ENCODE measurements at places on chromosomes 1 and 21.

GRCh38 chr1:63532727-63533126 lies 9.4 kb downstream of the EFCAB7 start:
- peak; percentile 21 for DNase-seq

- no peak for DNase-seq
Measured at GRCh38 chr1:202684716-202685115, 25.5 kb downstream of the SYT2 start.

GRCh38 chr1:54474310-54475251 lies 68.4 kb upstream of the SSBP3 start:
- DNase-seq: no peak

DNA sequence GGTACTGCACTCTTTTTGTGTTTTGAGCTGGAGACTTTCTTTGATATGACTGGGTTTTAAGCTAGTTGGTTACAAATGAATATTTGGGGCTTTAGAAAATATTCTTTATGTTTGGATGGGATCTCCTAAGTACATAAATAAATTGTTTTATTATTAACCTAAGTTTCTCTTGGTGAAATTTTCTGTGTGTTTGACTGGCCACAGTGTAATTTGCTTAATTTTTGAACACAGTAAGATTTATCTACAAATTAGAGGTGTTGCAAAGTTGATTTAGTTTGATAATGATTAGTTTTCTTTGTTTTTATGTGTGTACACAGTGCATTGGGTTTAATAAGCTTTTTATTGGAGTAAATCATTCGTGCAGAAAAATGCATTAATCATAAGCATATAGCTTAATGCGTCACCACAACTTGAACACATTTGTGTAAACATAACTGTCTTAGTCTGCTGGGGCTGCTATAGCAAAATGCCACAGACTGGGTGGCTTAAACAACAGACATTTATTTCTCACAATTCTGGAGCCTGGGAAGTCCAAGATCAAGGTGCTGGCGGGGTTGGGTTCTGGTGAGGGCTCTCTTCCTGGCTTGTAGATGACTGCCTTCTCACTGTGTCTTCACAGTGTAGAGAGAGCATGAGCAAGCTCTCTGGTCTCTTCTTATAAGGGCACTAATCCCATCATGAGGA lies 17.4 kb upstream of the SLC6A9 start:
- no peak for DNase-seq

DNA sequence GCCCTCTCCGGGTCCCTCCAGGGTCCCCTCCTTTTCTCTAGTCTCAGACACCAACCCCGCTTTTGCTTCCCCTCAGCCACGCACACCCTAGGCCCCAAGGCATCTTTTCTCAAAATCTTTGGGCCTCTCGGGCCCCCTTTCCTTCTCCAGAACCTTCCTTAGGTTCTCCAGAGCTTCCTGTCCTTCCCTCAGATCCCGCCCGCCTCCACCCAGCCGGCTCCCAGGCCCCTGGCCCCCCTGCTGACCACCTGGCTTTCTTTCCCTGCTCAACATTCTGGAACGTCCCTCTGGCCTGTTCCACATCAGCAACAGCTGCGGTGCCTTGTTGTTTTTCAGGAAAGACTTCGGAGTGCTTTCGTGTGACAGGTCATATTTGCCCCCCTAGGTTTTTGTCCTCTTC lies 1.2 kb downstream of the ZDHHC18 start:
- DNase-seq: no peak

GRCh38 chr1:91885716-91886506 lies at the start of gene TGFBR3:
TGFBR3 (minus strand) TSS chr1:91886151; CDS start chr1:91861531, 24,620 bp downstream.
- DNase-seq: peak; percentile 86

GRCh38 chr1:25360596-25361581 lies 22.8 kb downstream of the TMEM50A start:
- DNase-seq: no peak

- DNase-seq: no peak
Measured at GRCh38 chr1:230618537-230618936, 23.7 kb upstream of the COG2 start.

GRCh38 chr1:13790290-13791030 lies 90.5 kb downstream of the PRDM2 start:
- DNase-seq: no peak

DNA sequence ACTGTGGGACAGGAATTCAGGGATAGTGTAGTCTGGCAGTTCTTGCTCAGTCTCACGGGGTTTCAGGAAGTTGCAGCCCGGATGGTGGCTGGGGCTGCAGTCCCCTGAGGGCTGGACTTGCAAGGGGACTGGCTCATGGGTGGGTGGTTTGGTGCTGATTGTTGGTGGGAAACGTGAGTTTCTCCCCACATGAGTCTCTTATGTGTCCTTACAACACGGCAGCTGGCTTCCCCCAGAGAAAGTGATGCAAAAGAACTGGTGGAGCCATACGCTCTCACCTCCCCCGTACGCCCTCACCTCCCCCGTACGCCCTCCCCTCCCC lies 64.9 kb downstream of the EVA1C start:
- DNase-seq: no peak

DNA sequence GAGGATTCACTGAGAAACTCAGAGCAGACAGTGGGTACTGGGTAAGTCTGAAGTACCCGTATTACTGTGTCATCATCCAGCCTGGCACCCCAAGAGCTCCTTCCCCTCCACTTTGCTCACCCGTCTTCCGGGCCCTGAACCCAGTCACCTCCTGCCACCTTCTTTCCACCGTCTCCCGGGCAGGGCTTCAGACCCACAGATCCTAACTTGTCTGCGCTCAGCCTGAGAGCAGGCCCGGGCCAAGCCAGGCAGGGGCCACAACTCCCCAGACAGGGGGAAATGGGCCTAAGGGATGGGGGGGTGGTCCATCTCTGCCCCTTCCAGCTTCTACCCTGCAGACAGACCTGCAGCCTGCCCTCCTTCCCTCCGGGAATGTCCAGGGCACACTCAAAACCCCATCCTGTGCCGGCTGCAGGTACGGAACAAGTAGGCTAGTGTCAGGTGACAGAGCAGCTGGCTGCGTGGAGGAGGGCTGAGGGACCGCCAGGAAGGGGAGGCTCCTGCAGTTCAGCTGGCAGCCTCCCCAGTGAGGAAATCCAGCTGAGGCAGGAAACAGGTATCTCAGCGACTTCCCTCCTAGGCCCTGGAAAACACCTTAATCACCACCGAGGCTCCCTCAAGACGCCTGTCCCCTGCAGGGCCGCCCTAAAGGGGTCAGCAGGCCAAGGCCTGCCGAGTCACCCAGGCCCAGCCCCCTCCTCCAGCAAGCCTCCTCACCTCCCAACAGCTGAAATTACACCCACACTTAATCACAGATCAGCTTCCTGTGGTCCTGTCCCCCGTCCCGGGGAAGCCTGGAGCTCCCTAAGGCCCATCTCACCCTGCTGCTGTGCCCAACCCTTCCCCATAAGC lies 3.5 kb downstream of the HSPG2 start:
- peak; percentile 12 for DNase-seq

DNA sequence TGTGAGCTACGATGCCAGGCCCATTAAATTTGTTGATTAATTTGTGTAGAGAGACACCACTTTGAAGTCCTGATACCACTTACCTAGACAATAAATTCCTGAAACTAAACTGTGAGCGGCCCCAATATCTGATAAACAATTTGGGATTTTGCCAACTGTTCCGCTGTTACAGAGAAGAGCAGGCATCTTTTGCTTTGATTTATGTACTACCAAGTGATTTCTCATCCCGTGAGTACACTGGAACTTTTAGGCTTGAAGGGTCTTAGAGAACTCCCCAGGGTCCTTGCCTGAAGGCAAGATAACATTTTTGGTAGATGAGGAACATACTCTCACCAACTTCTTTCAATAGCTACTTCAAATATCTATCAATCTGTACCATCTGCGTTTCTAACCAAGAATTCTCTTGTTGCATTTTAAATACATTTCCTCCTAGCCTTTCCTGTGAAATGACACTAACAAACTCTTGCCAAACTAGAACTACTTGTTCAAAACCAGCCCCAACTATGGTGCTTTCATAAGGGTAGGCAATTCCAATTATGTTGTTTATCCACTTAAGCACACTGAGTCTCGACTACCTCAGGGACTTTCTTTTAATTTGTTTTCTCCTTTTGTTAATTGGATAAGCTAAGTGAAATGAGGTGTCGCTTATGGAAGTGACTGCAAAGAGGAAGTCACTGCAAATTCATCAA lies 23.2 kb upstream of the SLC30A1 start:
- no peak for DNase-seq

DNA sequence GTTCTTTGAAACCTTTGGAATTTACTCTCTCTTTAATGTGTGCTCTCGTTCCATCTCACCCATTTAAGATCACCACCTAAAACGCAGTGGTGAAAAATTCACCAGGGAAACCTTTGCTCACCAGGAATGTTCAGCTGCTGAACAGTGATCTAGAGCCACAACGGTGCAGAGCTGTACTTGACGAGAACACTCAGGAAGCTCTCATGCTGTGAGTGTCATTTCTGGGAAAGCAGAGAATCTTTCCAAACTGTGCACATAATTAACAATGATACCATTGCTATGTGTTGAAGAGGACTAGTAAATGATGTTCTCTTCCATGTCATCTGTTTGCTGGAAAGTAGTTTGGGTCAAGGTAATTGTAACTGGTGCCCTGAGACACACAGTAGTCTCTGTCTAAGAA lies 117.1 kb downstream of the ZZZ3 start:
- no peak for DNase-seq

- peak; percentile 57 for DNase-seq
Measured at GRCh38 chr1:175376194-175376593, 183.6 kb upstream of the KIAA0040 start.

DNA sequence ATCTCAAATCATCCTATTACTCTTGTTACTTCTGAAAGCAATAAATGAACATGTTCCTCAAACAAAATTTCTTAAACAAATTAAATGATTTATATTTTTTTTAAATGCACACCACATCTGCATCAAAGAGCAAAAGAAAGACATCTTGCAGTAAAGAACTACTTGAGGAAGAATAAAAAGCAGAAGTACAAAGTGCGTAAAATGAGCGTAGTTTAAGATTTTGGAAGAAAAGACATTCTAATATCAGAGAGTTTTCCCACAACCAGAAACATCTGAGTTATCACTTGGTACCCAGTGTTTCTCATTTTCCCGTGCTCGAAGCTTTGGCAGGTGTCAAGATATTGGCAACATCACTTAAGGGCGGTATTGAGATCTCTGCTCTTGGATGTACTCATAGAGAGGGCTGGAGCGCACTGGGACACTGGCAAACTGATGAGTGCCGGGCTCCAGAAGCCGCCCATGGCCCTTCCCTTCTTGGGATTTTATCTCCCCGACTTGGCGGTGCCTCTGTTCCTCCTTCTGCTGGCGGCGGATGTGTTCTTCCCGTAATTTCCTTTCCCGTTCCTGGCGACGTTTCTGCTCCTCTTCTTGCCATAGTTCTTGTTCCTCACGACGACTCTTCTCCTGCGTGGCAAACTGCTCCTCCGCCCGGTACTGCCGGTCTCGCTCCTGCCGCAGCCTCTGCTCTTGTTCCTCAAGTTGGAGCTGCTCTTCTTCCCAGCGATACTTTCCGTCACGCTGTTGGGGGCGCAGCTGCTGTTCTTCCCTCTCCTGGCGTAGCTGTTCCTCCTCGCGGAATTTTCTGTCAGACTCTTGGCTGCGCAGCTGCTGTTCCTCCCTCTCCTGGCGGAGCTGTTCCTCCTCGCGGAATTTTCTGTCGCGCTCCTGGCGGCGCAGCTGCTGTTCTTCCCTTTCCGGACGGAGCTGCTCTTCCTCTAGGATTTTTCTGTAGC lies 7.9 kb downstream of the TCHH start:
- DNase-seq: no peak

- DNase-seq: peak; percentile 99
Measured at GRCh38 chr1:923131-923990, at the start of gene SAMD11. SAMD11 (plus strand) TSS chr1:923923; CDS start chr1:924432, 509 bp downstream.

GRCh38 chr1:47587891-47588582 lies 150.2 kb downstream of the FOXD2 start:
- DNase-seq: peak; percentile 79

DNA sequence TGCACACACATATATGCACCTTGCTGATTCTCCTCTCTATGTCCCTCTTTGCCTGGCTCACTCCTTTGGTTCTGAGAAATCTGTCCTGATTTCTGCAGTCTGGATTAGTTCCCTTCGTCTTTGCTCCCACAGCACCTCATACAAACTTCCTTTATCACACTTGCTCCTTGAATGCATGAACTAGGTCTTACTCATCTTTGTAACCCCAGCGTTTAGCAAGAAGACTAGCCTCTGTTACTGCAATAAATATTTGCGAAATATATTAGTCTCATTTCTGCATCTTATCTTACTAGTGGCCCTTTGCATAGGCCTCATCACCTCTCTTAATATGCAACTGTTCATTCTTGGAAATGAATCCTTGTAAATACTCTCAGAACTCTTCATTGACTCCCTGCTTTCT lies 11.4 kb downstream of the SMYD2 start:
- no peak for DNase-seq

DNA sequence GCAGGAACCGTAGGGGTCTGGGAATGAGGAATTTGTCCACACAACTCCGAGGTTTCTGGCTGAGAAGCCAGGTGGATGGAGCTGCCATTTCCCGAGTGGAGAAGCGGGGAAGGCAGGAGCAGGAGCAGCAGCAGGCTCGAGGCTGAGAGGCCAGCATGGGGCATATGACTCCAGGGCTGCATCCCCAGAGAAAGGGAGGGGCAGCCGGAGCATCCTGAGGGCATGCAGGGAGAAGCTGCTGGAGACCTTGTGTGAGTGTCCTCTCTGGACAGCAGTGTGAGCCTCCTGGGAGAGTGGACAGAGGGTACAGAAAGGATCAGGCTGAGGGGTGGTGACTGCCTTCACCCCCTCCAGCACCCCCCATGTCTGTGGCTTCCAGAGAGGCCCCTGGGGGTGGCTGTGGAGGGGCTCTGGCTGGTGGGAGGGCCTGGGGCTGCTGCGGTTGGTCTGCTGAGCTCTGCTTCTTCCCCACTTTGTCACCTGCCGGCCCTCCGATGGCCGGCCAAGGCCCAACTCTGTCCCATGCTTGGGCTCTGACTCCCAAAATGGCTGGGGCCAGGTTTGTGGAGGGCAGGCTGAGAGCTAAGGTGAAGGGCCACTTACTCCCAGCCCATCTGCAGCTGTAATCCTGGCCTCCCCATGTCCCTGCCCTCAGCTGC lies 633.1 kb downstream of the MATN1 start:
- no peak for DNase-seq

- no peak for DNase-seq
Measured at GRCh38 chr1:109482242-109482641, 1.5 kb upstream of the ATXN7L2 start.

- no peak for DNase-seq
Measured at GRCh38 chr1:223742856-223743517, 30.6 kb downstream of the CAPN2 start.

GRCh38 chr1:13746342-13746741 lies 46.4 kb downstream of the PRDM2 start:
- DNase-seq: no peak

- no peak for DNase-seq
Measured at GRCh38 chr1:206892351-206892984, 4.8 kb upstream of the IL24 start.

DNA sequence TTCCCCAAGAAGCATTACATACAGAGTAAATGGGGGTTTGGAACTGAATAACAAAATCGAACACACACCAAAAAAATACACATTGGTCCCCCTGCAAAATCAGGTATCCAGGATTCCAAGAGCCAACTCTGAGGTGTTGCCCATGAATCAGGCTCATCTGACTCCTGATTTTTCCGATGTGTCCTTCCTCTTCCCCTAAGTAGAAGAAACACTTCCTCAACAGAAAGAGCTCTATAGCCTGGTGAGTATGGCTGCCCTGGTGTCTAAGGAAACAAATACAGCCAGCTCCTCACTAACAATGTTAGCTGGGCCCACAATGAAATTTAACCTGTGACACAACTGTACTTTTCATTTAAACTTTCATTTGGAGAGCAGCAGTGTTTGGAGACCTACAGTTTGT lies 33.6 kb downstream of the ERI3 start:
- no peak for DNase-seq

- no peak for DNase-seq
Measured at GRCh38 chr1:67953301-67953700, 97.1 kb downstream of the DIRAS3 start.

Measured in NCI-H526 (cell line).